NCI-H446 treated with DMSO at 0.1 percent for 48 hours (cell line): ENCODE measurements at places on chromosomes 3 and 15.

DNA sequence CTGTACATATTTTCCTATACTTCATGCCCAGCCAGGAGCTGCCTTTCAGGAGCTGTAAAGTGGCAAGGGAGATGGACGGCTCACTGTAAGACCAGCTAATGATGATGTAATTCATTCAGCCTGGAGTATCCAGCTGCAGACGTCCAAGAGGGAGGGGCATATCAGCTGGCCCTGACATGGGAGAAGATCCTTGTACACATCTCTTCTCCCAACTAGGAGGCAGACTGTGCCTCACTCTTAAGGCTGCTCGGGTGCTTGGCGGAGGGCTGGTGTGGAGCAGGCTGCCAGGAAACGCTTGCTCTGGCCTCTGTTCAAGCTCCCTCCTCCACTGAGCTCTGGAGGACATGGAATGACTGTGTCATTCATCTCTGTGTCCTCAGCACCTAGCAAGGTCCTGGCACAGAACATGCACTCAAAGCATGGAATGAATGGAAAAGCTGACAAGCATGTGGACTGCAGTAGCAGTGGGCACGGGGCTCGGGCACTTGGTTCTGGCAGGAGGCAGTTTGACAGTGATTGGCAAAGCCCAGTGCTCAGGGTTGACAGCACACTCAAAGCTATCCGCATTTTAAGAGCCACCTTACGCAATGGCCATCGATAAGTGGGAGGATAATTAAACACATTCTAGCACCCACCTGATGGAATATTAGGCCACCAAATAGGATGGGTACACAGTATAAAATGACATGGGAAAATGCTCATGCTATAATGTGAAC is 72.4 kb downstream of the TBC1D2B start:
- peak; percentile 89 for DNase-seq

- no peak for DNase-seq
Measured at GRCh38 chr15:94348084-94348483, 116.7 kb downstream of the MCTP2 start.

DNA sequence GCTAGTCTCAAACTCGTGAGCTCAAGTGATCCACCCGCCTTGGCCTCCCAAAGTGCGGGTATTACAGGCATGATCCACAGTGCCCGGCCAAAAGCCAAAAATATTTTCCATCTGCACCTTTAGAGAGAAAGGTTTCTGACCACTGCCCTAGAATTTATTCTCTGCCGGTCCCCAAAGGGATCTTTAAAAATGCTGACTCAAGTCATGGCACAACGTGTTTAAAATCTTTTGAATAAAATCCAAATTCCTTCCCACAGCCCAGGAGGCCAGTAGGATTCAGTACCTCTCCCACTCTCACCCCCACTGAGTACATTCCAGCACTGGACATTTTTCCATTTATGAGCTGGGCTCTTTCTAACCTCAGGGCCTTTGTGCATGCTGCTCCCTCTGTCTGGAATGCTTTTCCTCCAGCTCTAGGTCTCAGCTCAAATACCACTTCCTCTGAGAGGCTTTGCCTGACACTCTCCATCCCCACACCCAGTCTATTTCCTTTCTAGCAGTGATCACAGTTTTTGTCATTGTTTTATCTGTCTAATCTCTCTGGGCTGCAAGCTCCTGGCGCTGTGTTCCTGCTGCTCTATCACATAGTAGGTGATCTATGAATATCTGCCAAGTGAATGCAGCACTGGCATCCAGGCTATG is 502.9 kb downstream of the SHQ1 start:
- no peak for DNase-seq

- no peak for DNase-seq
Measured at GRCh38 chr3:194399874-194400411, 877 bp upstream of the GP5 start.

- no peak for DNase-seq
Measured at GRCh38 chr3:46888705-46889104, 11.2 kb downstream of the PTH1R start.

GRCh38 chr3:77718311-77718710 is 678.4 kb downstream of the ROBO2 start:
- DNase-seq, result no peak

GRCh38 chr3:43742920-43743319 is 52.2 kb downstream of the ABHD5 start:
- no peak for DNase-seq

GRCh38 chr3:15860014-15860934 is 62.5 kb upstream of the ANKRD28 start:
- DNase-seq, result no peak

- DNase-seq, result no peak
Measured at GRCh38 chr15:99895956-99896311, 162.7 kb upstream of the LYSMD4 start.

DNA sequence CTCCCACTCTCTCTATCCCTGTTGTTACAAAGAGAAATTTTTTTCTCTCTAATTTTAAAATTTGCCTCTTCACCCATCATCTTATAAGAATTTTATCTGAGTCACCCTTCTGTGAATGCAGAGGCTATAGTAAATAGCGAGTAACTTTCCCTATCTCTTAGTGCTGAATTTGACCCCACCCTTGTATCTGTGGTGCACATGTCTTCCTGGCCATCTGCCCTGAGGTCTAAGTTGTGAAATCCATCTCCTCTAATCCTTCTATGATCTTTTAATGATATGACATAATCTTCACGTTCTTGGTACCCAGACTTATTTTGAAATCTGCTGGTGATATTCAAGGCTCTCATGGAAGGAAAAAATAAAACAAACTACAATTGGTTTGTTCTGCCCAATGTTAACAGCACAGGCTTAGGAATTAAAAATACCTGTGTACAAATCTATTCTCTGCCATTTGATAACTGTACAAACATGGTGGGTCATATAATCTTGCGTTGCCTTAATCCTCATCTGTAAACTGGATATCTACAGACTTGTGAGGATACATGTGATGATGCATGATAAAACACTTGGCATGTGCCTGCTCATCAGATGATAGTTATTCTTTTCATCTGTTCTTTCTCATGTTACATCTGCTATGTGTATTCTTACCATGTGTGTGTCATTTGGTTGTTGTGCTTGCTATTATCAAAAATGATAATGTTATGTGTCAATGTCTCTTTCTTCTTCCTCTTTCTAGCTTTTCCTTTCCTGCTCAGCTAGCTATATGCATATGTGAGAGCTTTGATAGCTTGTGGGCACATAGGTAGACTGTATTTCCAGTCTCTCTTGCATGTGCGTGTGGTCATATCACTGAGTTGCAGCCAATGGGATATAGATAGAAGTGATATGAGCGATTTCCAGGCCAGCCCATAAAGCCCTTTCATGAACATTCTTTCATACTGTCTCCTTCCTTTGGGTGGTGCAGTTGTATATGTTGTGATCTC is 13.7 kb upstream of the CCR3 start:
- no peak for DNase-seq

GRCh38 chr3:56989169-56989976 is 71.1 kb upstream of the SPATA12 start:
- no peak for DNase-seq

GRCh38 chr3:72332689-72333088 is 515.6 kb downstream of the SHQ1 start:
- DNase-seq, result no peak

DNA sequence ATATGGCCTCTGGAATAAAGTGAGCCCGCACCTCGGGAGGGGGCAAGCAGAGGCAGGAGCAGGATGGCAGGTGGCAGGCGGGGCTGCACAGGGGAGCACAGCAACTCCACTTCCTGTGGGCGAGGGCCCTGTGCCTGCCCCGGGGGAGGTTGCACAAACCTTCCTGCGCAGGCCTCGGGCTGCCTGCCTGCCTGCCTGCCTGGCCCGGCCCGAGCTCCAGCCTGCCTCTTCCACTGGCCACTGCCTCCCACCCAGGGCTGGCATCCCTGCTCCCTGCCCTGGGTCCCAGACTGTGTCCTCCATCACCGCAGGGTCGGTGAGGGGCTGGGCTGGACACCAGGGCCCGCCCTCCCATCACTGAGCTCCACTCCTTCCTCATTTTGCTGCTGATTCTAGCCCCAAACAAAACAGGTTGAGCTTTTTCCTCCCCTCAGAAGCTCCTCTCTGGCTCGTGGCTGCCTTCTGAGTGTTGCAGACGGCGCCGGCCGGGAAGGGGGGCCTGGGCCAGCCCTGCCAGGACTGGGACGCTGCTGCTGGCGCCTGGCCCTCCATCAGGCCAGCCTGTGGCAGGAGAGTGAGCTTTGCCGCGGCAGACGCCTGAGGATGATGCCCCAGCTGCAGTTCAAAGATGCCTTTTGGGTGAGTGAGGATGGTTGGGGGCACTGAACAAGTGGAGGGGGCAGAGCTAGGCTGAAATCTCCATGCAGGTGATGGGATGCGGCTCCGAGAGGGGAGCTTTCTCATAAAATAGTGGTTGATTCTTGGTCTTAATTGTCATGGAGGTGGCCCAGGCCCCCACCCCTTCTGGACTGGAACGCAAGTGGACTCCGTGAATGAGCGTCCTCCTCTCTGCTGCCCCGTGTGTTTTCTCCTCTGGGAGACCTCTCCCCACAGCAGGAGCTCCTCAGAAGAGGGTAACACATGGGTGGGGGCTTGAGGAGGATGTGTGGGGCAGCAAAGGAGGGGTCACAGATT is at the start of gene PSTPIP1:
Gene PSTPIP1 (plus strand): TSS at position 156 of the 975 bp plus-strand sequence. CDS start 448 bp downstream, at position 604.
- DNase-seq, result peak; percentile 55

- peak; percentile 84 for DNase-seq
Measured at GRCh38 chr3:171225708-171226107, 199.2 kb upstream of the SLC2A2 start.

DNA sequence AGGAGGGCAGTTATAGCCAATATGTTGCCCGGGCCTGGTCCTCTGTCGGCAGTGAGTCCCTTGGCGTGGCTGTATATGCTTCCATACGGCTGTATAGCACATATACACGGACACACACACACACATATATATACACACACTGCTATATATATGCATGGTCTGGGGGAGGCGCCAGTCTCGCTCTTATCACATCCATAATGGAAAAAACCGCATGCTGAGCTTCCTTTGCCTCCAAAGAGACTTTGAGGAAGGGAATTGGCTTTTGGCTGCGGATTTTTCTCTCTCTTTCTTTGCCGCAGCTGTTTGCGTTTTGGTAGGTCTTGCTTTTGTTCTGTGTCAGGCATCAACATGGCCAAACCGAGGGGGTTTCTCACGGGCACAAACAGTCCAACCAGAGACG is 11.3 kb upstream of the TMEM115 start:
- no peak for DNase-seq

DNA sequence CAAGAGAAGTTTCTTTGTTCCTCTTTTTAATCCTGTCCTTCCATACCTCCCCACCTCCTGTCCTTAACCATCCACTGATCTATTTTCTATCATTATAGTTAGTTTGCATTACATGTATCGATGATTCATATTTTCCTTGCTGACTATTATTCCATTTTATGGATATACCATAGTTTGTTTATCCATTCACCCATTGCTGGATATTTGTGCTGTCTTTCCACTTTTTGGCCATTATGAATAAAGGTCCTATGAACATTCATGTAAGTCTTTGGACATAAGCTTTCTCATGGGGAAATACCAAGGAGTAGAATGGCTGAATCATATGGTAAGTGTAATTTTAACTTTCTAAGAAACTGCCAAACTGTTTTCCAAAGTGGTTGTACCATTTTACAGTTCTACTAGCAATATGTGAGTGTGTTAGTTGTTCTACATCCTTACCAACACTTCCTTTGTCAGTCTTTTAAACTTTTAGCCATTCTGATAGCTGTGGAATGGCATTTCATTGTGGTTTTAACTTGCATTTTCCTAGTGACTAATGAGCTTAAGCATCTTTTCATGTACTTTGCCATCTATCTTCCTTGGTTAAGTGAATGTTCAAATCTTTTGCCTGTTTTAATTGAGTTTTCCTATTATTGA is 11.7 kb downstream of the ATP6V1A start:
- no peak for DNase-seq

DNA sequence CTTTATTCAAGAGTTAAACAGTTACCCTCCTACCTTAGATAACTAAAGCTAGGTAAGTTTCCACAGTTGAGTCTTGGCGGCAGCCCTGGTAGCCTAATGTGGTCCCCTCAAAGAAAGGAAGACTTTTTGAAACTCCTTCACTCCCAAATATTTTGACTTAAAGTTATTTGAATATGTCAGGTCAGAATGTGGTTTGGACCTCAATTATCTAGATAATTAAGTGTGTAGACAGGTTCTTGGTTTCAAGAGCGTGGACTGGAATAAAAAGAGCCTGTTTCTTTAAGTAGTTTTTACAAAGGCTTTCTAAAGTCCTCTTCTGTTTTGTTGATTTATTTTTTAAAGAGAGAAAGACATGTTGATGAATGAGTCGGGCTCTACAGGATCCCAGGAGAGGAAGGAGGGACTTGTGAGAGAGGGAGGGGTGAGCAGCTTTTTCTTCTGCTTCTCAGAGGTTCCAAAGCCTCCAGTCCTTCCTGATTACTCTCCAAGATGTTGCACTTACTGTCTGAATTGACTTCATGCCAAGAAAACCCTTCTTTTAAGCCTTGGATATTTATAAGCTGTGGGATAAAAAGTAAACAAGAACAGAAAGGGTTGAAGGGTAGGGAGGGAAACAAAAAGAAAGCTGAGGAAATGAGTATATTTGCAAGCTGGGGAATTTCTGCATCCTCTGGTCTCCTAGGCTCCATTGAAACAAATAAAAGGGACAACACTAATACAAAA is 457.4 kb downstream of the IGSF11 start:
- DNase-seq, result no peak

- DNase-seq, result no peak
Measured at GRCh38 chr3:175386630-175387029, 527.5 kb downstream of the NAALADL2 start.

- no peak for DNase-seq
Measured at GRCh38 chr3:112689989-112690388, 49.0 kb upstream of the CCDC80 start.
